ENCODE measurements at places on chromosomes 1 and 21.

DNA sequence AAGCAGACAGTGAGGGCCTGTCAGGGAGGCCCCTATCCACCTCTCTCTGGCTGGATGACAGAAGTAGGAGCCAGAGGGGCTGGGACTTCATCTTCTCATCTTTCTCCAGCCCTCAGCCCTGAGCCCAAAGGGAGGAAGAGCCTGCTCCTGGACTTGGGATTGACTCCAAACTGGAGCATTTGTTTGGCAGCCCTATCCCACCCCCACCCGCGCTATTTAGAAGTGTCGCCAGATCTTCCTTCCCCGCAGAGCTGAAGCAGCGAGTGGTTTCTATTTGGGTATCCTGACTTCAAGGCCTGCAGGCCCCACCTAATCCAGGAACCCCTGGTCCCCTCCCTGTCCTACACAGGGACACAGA is 9.6 kb downstream of the NES start:
- peak; percentile 38 for DNase-seq

DNA sequence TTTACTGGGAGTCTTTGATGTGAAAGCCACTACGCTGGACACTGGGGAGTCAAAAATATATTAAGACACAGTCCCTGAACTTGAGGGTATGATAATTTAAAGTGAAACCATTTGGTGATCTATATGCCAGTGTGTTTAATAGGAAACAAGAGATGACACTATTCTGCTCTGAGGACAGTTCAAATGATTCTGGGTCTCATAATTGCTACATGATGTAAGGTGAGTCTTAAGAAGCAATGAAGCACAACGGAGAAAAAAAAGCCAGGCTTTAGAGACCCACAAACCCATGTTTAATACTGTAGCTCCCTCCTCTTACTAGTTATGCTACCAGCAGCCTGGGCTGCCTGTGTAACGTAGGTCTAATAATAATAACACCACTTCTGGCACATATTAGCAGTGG is 14.2 kb upstream of the LRRC8D start:
- no peak for DNase-seq

- DNase-seq, result peak; percentile 3
Measured at GRCh38 chr1:3695326-3696217, 43.3 kb downstream of the TP73 start.

DNA sequence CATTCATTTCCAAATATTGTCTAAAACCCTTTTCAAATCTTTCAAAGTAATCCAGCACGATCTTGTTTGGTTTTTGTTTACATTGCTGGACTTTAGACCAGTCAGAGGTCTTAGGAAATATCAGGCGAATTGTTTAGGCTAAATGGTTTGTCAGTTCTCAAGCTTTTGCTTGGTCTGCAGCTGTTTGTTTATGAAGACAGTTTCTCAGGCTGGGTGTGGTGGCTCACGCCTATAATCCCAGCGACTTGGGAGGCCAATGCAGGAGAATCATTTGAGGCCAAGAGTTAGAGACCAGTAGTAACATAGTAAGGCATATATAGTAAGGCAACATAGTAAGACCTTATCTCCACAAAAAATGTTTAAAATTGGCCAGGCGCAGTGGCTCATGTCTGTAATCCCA is 77.5 kb downstream of the DNTTIP2 start:
- DNase-seq, result no peak

GRCh38 chr1:220565670-220566069 is 37.7 kb downstream of the MARK1 start:
- no peak for DNase-seq

DNA sequence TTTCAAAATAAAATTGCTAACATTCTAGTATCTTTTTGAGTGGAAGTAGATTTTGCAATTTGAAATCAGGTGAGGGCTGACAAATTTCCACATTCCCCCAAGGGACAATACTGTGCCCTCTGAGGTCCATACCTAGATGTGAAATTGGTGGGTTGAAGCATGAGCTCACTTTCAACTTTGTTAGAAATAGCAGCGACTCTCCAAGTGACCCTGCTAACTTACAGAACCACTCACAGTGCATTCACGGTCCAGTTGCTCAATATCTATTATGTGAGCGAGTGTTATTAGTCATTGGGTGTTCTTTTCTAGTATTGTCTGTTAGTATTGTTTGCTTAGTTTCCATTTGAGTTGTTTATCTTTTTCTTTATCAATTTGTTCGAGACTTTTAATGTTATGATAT is 53.6 kb upstream of the ASB17 start:
- DNase-seq, result no peak

DNA sequence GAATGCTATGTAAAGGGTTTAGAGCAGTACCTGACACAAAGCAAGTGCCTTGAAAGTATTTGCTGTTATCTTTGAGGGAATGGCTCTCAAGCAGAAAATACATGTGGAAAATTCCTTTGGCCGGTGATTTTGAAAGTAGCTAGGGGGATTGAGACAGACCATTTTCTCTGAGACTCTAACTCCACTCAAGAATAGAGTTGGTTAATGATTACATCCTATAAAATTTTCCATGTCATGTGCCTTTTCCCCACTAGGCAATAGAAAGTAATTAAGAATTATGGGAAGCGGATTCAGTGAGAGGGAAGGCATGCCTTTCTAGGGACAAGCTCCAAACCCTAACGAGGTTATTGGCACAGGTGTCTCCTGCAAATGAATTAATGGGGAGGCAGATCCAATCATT is 276.0 kb downstream of the GPATCH2 start:
- DNase-seq, result no peak

GRCh38 chr1:182589520-182589919 is 464 bp upstream of the RNASEL start:
- no peak for DNase-seq

DNA sequence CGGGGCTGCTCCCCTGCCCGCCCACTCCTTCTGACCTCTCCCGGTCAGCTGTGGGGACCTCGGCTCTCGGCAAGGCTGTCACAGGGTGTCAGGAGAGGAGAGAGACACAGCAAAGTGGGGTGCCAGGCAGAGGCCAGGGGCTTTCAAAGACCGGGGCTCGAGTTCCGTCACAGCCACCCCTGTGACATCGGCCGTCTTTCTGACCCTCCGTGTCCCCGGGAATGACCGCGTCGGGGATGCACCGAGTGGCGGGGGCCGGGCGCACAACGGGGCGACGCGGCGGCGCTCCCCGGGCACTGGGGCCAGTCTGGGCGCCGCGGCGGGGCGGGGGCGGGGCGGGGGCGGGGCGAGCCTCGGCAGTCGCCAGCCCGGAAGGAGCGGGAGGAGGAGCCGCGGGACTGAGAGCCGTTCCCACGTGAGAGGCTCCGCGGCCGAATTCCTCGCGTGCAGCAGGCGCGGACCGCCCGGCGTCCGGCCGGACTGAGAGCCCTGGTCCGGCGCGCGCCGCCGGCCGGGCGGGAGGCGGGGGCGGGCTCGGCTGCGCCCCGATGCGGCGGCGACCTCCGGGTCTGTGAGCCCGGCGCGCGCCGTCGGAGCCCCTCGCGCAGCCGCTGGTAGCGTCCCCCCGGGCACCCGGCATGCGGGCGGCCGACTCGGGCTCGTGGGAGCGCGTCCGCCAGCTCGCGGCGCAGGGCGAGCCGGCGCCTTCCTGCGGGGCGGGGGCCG is 229.7 kb upstream of the TMEM51 start:
- DNase-seq, result peak; percentile 56

DNA sequence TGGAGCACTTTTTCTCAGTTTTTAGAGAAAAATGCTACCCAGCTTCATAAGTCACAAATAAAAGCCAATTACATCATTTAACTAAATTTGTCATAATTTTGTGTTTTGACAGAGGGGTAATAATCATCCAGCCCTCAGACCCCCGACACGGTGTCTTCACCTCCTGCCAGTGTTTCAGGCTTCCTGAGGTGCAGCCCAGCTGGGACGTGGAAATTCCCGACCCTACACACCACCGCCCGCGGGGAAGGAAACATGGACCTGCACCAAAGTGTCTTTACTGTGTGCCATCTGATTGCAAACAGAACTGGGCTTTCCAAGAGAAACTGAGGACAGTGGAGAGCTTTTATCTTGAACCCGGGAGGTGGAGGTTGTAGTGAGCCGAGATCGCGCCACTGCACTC is 7.7 kb upstream of the INAVA start:
- DNase-seq, result no peak

DNA sequence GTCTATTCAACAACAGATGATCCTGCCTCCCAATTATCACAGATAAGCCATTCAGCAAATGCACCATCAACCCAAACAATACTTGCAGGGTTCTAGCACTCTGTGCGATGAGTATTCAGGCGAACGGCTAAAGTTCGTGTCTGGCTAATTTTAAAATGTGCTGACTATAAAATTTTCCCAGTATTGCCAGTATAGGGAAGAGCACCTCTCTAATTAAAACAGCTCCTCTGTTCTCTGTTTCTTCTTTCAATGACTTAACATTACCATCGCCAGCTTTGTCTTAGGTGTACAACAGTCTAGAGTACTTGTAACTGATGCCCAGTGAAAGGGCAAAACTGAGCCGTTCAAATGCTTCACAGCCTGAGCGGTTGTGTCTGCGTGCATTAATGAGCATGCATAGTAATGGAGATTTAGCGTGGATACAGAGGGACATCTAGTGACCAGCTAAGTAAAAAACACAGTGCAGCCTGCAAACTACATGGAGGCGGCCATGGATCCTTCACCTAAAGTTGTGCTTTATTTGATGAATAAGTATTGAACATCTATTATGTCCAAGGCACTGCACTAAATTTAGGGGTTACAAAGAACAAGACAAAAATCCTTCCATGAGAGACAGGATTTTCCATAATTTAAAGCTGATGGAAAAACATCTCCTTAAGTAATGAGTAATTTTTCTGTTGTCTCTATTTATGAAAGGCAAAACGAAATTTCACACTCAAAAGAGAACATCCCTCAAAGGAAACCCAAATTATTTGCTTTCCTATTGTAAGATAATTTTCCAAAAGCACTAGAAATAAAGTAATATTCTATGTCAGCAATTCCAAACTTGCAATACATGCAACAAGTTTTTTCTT is 120.0 kb downstream of the SETD4 start:
- peak; percentile 78 for DNase-seq

- no peak for DNase-seq
Measured at GRCh38 chr1:161838362-161838761, 72.2 kb downstream of the ATF6 start.

DNA sequence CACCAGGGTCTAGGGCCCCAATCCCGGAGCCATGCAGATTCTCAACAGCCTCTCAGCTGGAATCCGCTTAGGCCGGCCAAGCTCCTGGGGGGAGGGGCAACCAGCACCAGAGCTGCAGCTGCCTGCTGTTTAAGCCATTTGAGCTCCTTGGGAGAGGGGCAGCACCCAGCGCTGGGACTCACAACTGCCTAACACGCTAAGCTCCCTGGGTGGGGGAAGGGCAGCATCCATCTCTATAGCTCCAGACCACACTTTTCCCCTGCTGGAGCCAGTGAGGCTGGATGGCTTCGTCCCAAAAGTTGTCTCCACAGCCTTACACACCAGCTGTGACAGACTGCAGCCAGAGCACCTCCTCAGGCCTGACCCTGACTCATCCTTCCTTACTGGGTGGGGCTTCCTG is 6.9 kb upstream of the PTGFR start:
- peak; percentile 78 for DNase-seq

DNA sequence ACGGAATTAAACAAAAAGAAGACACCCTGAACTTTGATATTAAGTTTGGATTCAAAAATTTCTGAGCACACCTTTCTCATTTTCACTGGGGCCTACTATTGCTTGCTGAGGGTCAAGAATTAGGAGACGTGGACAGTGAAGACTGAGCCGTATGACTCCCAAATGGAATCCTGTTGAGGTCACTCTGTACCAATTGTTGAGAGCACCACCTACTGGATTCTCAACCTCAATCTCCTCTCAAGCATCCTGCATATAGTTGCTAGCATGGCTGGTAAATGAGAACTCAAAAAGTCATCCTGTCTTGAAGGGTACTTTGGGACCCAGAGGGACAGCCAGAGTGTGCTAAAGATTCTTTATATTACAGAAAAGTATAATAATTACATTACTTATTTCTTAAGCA is 20.2 kb upstream of the MTR start:
- peak; percentile 8 for DNase-seq

DNA sequence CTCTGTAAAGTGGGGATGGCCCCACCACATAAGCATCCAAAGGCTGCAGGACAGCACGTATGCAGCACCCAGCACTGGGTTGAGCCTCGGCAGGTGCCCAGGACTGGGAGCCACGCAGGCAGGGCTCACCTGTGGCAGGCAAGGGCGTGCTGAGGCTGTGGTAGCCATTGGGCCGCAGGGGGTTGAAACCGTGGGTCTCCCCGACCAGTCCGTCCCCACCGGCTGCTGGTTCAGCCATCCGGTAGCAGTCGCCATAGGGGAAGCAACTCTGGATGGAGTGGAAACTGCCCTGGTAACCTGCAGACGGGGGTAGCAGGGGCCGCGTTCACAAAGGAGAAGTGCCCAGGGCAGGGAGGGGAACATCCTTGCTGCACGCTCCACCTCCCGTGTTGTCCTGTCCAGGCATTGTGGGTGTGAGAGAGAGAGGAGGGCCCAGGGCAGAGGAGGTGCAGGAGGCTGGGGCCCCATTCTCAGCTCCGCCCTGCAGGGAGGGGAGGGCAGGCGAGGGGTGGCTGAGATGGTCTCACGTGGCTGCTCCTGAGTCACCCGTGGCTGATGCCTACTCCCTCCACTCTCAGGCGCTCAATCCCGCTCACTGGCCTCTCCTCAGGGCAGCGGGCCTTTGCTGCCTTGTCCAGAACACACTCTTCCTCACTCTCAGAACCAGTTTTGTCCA is 49.9 kb downstream of the DMRTB1 start:
- DNase-seq, result peak; percentile 29

GRCh38 chr1:160671603-160672517 is 25.0 kb upstream of the SLAMF1 start:
- no peak for DNase-seq

GRCh38 chr21:45209046-45209445 is 78.6 kb downstream of the POFUT2 start:
- peak; percentile 47 for DNase-seq

DNA sequence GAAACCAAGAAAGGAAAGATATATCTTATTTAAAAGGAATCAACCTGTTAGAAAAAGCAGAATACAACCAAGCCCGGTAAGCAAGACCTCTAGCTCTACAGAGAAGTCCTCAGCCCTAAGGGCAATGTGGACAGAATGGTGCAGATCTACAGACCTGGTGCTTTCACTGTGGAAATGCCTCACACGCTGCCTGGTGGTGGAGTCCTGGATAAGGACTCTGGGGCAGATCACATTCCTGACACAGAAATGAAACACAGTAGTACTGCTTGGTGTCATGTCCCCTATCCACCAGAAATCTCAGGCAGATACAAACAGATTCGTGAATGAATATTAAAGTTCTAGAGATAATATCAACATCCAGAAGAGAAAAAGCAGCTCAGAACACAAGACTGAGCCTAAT is 6.8 kb downstream of the CNN3 start:
- DNase-seq, result peak; percentile 29

DNA sequence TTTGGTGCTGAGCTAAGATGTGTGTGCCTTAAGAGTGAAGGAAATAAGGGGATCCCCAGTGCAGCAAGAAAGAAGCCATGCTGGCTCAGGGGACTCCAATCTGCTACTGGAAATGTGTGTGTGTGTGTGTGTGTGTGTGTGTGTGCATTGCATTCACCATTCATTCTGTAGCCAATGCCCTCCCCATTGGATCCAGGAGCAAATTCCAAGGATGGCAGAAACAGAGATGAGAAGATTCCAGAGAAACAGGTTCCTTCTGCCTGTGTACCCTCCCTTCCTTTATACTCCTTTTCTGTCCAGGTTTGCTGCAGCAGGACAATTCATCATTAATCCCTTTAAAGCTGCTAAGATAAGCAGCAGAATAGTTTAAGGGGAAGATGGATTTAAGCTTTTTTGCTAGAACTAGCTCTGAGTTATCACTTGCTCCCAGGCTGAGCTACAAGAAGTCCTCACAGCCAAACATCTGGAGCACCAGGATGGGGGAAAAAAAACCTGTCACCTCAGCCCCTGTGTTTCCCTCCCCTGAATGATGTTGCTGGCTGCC is 3.2 kb downstream of the SLC6A17 start:
- DNase-seq, result no peak
